Right cardiac atrium (tissue), 5 donors: ENCODE measurements at places on chromosomes 6 and 20. TPM values are rescaled to one million over a fixed set of nuclear protein-coding genes. Genes with fewer than 3 reads are reported as not detected.

Gene HLA-DPA1
- 53.9 TPM for total RNA-seq

DNA sequence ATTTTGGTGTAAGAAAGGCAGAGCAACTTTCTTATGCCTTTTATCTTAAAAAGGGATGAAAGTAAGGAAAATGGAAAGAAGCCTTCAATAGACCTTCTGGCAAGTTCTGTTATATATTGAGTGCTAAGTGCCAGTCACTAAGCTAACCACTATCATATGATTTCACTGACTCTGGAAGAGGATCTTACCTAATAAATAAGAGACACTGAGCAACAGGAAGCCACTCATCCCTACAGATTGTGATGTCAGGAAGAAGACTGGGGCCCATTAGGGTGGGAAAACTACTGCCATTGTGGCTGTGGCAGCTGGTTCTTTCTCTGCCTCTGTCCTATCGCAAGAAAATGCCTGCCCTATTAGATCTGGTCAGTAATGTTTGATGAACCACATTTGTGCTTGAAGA, 89.6 kb downstream of the AIG1 start:
- no peak for DNase-seq

Gene OVOL2
- not detected for total RNA-seq

GRCh38 chr6:128033156-128033555, 132.3 kb upstream of the THEMIS start:
- no peak for DNase-seq

DNA sequence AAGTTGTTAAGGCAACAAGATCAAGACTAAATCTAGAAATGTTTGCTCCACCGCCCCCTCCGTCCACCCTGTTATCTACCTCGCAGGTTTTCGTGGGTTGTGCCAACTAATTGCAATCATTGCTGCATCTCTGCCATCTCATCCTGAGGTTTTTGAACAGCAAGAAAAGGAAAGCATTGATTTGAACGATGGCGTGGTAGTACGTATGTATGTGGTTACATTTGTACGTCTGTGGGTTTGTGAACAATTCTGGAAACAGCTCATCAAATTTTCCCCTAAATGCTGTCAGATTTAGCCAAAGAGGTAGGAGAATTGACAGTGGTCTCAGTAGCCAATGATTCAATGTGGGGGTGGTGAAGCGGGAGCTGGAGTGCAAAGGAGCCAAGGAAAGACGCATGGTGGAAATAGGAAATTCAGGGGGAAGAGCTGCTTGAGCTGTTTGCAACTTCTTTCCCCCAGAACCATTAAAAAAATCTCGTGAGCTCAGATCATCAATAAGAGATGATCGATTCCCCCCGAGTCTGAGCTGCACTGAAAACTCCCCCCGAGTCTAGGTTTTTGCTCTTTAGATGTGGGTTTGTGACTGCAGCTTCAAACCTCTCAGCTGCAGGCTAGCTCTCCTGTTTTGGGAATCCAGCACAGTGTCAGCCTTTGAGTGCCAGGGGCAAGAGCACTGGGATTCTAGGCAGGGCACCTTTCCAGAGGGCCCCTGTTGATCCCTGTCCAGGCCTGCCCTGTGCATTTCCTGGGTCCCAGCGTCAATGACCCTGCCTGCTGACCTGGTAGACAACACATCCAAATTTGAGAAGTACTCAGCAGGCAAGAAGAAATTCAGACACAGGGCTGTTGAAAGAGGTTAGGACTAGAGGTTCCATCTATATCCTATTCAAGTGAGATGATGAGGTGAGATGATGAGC, 72.6 kb upstream of the LY86 start:
- no peak for DNase-seq

DNA sequence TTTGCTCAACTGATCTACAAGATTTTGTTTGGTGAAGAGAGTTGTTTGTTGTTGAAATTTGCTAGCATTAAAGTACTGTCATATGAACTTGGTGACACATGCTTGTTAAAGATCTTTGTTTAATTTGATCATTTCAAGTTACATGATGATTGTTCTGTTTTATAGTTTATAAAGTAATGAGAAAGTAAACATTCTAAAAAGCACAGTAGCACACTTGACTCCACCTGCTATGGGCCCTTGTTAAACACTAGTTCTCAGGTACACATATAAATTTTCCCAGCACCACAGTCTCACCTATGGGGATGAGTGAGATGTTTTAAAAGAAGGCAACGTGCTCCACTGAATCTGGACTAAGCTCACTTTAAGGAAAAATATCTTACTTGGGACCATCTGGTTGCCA, 14.1 kb downstream of the MCHR2 start:
- DNase-seq, result no peak

Gene DNAH8
- total RNA-seq, result not detected

Gene RAET1L
- total RNA-seq, result not detected

Gene ZNF318
- 11.4 TPM for total RNA-seq

DNA sequence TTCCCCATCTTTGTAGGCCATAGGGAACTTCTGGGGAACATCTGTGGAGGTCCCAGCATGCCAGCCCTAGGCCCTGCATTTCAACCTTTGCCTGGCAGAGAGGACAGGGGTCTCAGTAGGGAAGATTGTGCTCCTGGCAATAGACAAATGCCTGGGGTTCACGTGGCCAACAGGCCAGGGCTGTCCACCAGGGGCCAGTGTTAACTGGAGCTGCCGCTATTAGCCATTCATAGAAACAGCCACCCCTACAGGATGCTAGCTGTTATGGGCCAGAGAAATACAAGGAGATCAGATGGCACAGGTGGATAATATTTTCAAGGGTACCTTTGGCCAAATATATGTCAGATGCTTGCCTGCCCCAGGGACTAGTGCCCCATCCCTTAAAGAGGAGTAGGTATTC, 932.9 kb downstream of the QKI start:
- no peak for DNase-seq

GRCh38 chr6:145813285-145814034, 1.1 kb downstream of the FBXO30 start:
- no peak for DNase-seq

DNA sequence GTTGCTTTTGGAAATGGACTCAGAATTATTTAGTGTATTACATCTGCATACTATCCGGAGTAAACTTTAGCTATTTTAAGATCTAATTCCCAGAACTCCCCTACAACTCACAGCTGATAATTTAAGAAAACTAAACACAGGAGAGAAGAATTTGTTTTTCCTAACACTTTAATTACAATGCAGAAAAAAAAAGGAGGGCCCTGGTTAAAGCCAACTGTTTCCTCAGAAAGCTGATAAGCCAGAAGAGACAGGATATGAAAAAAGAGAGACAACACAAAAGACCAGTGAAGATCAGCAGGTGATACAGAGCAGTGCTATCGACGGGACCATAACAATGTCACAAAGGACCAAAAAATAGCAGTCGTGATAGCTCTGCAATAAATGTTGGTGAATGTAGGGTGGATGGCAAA, 5.8 kb downstream of the IFNGR1 start:
- DNase-seq, result no peak

- no peak for DNase-seq
Measured at GRCh38 chr20:55354720-55355119, 650.6 kb downstream of the CBLN4 start.

DNA sequence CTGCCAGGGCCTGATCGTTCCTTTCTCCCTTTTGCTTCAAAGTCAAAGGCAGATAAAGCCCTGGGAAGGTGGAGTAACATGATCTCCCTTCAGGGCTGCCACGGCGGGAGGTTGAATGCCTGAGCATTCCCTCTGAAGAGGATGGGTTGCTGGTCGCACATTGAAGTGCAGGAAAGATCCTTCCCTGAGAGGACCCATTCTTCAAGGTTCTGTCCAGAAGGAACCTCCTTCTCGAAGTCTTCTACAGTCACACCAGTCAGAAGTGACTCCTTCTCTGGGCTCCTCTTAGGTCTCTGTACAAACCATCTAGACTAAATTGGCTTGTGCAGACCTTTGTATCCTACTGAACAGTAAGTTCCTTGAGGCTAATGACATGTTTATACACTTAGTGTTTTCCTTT, 192.6 kb upstream of the VGLL2 start:
- no peak for DNase-seq

- no peak for DNase-seq
Measured at GRCh38 chr6:27872642-27873020, 39.6 kb downstream of the OR2B2 start.

GRCh38 chr6:23377830-23378229, 748.2 kb upstream of the NRSN1 start:
- no peak for DNase-seq

DNA sequence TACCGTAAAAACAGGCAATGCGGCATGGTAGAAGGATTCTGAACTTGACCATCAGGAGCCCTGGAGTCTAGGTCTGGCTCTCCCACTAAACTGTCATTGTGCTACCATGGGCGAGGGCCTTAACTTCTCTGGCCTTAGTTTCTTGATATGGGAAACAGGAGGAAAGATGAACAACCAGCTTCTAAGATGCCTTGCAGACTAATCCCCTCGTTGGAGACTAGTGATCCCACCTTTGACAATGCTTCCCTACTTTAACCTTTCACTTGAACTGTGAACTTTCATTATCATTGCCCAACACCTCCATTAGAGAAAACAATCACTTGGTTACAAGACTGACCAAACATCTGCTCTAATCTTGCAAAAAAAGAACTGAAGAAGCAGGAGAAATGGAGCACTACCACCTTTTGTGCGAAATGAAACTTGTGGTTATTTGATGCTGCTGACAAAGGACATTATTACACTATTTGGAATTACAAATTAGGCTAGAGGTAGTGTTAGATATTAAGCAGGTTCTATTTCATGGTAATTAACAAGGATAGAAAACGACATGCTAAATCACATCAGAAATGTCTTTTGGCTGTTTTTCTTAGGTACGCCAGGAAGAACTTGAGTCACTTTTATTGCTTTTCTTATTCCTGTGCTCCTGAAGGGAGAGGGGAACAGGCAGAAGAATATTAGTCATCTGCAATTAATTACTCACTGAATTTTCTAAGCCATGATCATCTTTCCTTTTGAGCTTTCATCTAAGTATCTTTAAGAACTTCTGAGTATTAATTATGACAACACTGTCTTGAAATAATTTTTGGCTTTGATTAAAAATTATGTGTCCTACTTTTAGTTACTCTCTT, 39.1 kb upstream of the ARHGAP18 start:
- DNase-seq, result no peak

- DNase-seq, result peak; percentile 33
Measured at GRCh38 chr6:140907235-140907634, 1225.5 kb upstream of the GJE1 start.

Gene CLPSL2
- total RNA-seq, result not detected

DNA sequence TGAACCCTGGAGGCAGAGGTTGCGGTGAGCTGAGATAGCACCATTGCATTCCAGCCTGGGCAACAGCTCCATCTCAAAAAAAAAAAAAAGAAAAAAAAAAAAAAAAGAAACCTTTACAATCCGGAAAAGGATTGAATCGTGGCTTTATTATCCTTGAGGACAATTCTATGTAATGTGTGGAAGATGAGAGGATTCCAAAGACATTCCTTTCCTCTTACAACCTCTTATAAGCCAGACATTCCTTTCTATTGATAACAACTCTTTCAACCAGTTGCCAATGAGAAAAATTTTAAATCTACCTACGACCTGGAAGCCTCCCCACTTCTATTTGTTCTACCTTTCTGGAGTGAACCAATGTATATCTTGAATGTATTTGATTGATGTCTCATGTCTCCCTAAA, 91.2 kb upstream of the EEF1E1 start:
- no peak for DNase-seq

GRCh38 chr20:50762435-50763220, 31.2 kb downstream of the PARD6B start:
- DNase-seq, result peak; percentile 91

DNA sequence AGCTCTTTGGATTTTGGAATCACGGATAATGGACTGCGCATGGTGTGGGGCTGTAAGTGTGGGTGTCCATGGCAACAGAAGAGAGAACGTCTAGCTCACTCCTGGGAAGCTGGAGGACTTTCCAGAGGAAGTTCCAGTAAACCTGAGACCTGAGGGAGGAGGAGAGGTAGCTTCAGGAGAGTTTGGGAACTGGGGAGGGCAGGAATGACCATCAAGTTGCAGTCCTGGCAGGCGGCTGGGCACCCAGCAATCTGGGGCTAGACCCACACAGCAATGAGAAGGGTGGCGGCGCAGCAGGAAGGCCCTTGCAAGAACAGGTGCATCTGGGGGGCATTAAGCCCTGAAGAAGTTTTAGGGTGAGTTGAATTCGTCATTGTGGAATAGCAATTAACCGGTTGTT, 95.9 kb downstream of the FOXC1 start:
- DNase-seq, result no peak

Gene SLC22A1
- total RNA-seq, result 0.21 TPM

- no peak for DNase-seq
Measured at GRCh38 chr20:1215386-1216170, 10.3 kb upstream of the RAD21L1 start.

DNA sequence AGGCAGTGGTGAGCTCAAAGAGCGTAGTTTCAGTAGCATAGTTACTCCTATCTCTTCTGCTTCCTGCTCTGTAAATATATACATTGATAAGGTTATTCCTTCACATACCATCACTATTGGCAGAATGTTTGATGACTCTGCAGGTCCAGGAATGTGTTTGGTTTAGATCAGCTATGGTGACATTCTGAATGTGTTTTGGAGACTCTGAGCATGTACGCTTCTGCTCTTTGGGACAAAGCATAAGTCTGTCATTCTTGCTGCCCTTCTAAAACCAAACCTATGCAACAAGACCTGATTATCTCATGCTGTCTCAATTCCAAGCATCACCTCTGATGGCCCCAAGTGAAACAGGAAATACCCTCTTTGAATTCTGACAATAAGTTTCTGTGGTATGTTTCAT, 1074.3 kb downstream of the KIF16B start:
- no peak for DNase-seq

DNA sequence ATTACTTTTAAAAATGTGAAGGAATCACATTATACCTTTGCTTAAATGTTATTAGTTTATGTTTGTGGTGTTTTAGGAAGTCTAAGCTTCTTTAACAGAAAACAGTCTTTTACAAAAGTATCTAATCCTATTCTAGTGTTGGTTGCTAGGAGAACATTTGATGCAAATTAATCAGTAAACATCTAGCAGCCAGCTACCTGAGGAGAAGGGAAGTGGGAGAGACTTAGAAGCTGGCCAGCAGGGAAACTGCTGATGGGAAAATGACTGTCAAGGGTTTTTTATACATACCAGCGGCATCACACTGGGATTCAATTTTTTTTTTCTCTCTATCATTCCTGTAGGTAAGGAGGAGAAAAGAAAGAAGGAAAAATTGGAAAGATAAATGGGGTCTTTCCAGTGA, 686.0 kb upstream of the MMS22L start:
- no peak for DNase-seq

GRCh38 chr6:146598772-146599405, at the start of gene ADGB:
Gene ADGB (plus strand): TSS chr6:146598972. CDS start chr6:146599041, 69 bp downstream.
- DNase-seq, result peak; percentile 89

Gene ANKRD60
- total RNA-seq, result not detected

Gene OR2H2
- total RNA-seq, result not detected

Gene TMEM244
- not detected for total RNA-seq

DNA sequence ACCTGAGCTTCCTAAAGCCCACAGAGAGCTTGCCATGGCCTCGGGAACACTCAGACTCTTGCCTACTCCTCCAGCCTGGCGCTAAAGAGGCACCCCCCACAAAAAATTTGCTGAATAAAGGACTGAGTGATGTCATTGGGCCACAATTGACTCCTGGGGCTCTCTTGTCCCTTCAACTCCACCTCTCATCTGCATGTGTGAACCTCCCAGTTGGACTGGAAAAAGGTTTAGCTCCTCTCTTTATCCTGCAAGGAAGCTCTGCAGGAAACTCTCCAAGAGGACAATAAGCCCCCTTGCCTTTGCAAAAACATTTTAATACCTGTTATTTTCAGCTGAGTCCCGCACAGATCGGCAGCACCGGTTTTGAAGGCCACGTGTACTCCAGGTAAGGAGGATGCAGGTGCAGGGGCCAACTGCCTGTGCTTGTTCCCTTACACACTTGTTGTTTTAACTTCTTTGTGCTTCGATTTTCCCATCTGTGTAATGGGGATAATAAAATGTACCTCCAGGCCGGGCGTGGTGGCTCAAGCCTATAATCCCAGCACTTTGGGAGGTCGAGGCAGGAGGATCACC, 107.3 kb downstream of the TFAP2C start:
- DNase-seq, result no peak
